GM03348 (cell line): ENCODE measurements at places on chromosomes 2 and 18.

DNA sequence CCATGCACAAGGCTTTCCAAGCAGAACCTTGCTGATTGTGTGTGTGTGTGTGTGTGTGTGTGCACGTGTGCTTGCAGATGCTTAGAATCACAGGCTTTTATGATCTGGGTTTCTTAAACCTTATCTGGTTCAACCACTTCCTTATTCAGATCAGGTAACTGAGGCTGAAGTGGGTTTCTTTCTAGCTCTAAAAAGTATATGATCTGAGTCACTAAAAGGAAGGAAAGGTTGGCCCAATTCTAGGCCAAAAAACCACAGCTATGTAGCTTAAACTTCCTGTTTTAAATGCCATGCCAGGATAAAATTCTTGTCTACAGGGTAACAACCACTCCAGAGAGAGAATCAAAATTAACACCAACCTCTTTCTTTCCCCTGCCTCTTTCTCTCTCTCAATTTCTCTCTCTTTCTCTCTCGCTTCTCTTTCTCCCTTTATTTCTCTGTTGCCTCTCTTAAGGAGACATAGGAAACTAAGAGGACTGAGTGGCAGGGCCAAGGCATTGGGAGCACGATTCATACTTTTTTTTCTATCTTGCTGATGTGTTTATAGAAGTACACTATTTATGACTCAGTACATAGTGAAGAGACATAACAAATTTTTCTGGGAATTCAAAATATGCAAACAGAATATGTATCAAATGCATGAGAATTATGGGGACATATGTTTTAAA is 140.3 kb downstream of the TRIB2 start:
- peak; percentile 65 for DNase-seq

GRCh38 chr2:111707700-111708099 is 176.3 kb downstream of the ANAPC1 start:
- no peak for DNase-seq

- no peak for DNase-seq
Observed at GRCh38 chr2:127620866-127621265, 25.1 kb upstream of the GPR17 start.

DNA sequence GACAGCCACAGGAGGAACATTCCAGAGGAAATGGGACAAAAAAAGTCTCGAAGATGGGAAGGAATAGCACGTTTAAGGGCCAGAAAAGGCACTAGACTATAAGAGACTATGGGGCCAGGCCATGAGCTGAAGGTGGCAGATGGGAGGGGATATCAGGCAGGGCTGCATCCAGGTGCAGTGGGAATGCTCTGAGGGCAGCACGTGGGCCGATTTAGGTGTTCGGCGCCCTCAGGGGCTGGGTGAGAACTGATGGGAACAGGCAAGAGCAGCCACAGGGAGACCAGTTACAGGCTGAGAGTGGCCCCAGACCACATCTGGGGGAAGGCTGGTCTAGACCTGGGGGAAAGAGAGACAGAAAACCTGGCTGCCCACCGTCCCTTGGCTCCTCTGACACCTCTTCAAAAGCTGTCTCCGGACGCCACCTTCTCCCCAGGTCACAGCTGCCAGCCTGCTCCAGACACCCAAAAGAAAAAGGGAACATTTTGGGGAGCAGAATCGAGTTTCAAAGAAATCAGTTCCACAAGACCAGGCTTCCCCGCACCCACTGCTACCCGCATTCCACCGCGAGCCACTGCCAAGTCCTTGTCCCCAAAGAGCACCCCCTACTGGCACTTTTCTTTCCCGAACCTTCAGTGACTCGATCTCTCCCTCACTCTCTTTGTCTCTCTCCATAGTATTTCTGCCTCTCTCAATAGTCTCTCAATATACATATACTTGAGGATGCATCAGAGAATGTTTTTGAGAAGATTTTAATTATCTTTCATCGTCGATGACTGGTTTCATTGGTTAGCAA is 190.1 kb upstream of the AGAP1 start:
- DNase-seq, result no peak
